ENCODE measurements at places on chromosomes 3 and 15.

DNA sequence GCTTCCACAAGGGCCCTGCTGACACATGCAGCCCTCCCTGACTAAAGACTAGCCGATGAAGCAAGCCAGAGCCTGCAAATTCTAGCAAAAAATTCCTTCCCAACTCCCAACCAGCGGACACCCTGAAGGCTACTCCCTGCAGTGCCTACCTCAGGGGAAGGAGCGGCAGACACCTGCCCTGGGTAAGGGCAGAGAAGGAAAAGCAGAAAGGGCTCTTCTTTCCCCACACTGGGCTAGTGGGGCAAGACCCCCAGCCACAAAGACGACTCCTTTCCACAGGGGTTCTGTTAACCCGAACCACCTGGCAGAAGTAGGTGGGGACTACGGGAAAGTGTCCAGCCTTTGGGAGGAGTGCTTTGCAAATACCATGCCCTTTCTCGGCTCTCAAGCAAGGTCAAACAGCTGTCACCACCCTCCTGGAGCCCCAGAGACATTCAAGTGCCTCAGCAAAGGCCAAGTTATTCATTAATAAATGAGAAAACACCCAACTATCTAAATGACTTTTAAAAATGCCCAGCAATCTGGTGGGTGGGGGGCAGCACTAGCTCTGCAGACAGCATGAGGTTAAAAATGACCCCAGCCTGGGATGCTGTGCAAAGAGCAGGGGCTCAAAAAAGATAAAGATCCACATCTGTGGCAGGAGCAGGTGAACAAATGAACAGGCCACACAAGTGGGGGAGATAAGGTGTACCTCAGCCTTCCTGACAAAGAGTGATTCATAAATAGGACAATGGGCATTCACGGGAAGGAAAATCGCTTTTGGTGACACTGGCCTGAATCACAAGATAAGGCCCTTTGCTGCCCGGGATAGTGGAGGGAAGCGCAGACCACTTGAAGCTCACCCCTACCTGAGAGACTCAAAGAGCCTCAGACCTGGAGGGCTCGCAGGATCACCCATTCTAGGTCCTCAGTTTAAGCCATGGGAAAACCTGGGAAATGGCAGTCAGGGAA lies 33.0 kb downstream of the CCDC12 start:
- no peak for DNase-seq

DNA sequence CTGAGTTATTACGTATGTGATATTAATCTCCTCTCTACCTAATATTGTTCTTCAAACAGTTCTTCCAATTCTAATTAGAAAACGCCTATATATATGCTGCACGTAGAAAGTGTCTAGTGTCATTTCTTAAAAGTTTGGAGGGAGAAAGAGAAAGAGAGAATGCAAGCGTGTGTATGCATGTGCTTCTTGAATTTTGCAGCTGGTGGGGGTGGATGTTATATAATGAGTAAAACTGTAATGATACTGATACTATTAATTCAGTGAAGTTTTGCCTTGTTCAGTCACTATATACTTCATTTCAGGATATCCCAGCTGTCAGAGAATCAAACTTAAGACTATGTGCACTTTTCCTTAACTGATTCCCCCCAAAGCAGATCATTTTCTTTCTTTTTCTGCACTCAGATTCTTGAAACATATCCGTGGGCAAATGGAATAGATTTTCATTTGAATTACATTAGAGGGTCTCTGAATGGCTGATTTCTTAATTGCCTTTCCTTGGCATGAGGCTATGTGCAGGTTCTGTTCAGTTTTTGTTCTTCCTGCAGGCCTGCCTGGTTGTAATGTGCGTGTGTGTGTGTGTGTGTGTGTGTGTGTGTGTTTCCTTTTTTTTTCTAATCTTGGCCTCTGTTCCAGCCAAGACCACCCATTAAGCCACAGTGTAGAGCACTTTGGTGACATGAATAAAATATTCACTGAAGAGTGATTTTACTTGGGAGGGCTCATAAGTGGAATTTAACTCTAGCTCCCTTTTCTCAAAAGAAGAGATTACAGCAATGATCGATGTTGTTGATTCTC lies 617.5 kb downstream of the RBMS3 start:
- DNase-seq = peak; percentile 21

GRCh38 chr3:112582244-112582874 lies 20.5 kb downstream of the SLC35A5 start:
- DNase-seq = peak; percentile 14

GRCh38 chr3:47223755-47224154 lies 58.8 kb downstream of the KIF9 start:
- DNase-seq = no peak

- peak; percentile 82 for DNase-seq
These were observed 668 bp upstream of the XXYLT1 start for GRCh38 chr3:195271410-195272243.

DNA sequence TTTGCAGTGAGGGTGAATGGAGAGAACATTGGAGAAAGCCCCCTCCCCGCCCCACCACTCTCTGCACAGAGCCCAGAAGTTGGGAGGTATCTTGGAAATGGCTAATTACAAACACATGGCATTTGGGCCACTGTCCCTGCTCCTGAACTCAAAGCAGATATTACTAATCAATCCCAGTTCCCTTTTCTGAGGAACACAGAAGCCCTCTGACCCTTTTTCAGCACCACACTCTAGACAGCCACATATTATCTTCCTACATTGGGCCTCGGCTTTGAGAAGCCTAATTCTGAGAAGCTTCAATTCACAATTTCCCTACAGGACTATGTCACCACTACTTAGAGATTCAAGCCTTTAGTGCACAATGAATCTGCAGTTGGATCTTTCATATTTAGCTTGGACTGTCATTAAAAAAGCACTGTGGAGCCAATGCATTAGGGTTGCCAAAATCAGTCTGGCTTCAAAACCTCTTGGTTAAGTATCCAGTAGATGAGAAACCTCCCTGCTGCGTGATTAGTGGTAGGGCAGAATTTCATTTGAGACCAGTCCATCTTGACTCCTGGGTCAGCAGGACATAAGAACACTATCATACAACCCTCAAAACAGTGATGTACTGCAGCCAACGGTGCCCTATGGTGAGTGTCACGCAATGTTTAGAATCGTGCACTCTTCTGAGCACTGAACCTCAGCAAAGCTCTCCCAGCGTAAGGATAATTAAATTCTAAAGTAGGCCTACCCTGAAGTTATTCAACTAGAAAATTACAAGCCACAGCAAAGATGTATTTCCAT lies 26.1 kb downstream of the MGLL start:
- no peak for DNase-seq

- no peak for DNase-seq
These were observed 33.3 kb upstream of the FGD5 start for GRCh38 chr3:14785207-14786155.

DNA sequence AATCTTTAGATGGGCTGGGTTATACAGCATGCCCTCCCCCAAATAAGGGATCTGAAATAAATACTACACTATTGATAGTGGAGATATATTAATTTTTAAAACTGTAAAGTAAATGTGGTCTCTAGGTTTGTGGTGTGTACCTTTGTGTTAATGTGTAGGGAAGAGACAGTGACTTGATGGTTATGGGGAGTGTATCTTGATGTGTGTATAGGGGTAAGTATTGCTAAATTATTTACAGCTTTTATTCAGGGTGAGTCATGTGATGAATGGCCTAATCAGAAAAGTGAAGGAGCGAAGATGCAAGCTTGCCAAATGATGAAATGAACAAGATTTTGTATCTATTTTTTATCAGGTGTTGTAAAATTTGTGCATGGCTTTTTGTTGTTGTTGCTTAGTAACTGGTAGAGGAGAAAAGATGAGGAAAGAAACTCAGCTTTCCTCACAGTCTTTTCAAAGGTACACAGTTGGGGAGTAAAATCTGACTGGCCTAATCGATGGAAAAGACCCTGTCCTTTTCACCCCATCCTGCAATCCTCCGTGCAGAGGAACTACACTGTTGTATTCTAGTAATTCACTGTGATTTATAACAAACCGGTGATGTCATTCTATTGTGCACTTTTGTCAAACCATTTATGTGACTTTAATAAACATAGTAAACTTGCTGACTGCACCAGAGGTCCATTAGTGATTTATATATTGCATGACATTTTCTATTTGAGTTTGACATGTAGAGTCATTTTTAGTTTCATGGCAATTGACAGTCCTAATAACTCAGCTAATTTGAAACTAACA lies 17.7 kb downstream of the FEM1B start:
- peak; percentile 17 for DNase-seq

DNA sequence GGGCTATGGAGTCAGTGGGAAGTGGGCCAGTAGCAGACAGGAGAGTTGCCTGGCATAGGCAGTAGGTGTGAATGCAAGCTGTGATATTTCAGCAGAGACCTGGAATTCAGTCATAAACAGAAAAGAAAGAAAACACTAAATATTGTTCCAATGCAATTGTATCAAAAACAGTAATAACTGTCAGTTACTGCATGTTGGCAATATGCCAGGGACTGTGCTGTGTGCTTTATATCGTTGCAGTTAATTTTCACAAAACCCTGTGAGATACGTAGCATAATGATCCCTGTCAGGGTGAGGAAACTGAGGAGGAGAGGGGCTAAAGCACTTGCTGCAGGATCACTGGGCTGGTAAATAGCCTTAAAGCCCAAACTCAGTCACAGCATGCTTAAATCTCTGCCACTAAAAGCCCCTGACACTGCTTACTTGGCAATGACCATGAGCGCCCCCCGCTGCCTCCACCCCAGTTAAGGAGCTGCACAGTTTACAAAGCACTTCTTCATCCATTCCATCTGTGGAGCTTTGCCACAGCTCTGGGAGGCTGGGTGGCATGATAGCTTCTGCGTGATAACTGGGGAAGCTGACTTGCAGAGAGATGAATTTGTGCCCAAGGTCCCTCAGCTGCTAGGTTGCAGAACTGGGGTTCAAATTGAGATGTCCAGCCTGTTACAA lies 3.9 kb downstream of the SLC6A1 start:
- no peak for DNase-seq

DNA sequence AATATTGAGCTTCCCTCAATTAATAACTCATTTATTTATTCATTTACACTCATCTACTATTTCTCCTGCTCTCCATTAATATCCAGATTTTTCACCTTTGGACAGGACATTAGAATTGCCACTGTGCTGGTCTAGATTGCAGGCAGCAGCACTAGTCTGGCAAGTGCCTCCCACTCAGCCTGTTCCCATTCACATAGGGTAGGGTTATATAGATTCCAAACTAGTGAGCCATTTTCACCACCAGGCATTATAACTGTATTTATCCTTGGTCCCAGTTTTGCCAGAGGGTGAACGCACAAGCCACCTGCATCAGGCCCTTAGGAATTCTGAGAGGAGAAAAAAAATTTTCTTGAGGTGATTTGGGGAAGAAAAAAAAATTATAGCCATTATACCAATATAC lies 44.5 kb downstream of the ANAPC13 start:
- no peak for DNase-seq

All from skin of body (tissue), 3 donors.